Esophagus mucosa (tissue), 1 donor: ENCODE measurements at places on chromosomes 2 and 18. TPM values are rescaled to one million over a fixed set of nuclear protein-coding genes. Genes with fewer than 3 reads are reported as not detected.

FAM228A gene
- not detected for total RNA-seq

ANO7 gene
- 0.12 TPM for total RNA-seq

GALNT5 gene
- 3.8 TPM for total RNA-seq

ALPP gene
- total RNA-seq: not detected

HOXD9 gene
- 1.1 TPM for total RNA-seq

HOXD13 gene
- not detected for total RNA-seq

ACADL gene
- 0.32 TPM for total RNA-seq

TNFAIP6 gene
- total RNA-seq: 0.20 TPM

CAPN14 gene
- total RNA-seq: 191 TPM

DTNA gene
- total RNA-seq: 2.3 TPM

BIN1 gene
- total RNA-seq: 4.5 TPM

INO80B gene
- total RNA-seq: 22.6 TPM

CDH7 gene
- not detected for total RNA-seq

CDK15 gene
- total RNA-seq: 0.12 TPM

GCA gene
- 7.1 TPM for total RNA-seq

LHCGR gene
- not detected for total RNA-seq

RNF181 gene
- total RNA-seq: 95.2 TPM

C18orf54 gene
- 2.7 TPM for total RNA-seq

SLC8A1 gene
- 1.3 TPM for total RNA-seq

CNGA3 gene
- not detected for total RNA-seq

SERPINB7 gene
- 1.4 TPM for total RNA-seq

FMNL2 gene
- total RNA-seq: 12.4 TPM

FAM110C gene
- 44.3 TPM for total RNA-seq

SPC25 gene
- total RNA-seq: 6.0 TPM

PKDCC gene
- total RNA-seq: 1.8 TPM

ALPI gene
- total RNA-seq: not detected

CYS1 gene
- 0.52 TPM for total RNA-seq

RAB31 gene
- total RNA-seq: 50.0 TPM

GREB1L gene
- not detected for total RNA-seq

MARCO gene
- 0.80 TPM for total RNA-seq

PLGLB2 gene
- total RNA-seq: 0.20 TPM

COL3A1 gene
- 43.8 TPM for total RNA-seq

SMPD4 gene
- 29.6 TPM for total RNA-seq

DAW1 gene
- total RNA-seq: not detected

IL18R1 gene
- 1.1 TPM for total RNA-seq

NDC80 gene
- total RNA-seq: 9.7 TPM

CCDC74B gene
- total RNA-seq: 0.40 TPM

ANKRD44 gene
- total RNA-seq: 6.8 TPM

SLC11A1 gene
- 3.5 TPM for total RNA-seq

ANKRD62 gene
- total RNA-seq: 0.48 TPM

ASAP2 gene
- 6.4 TPM for total RNA-seq

SRD5A2 gene
- not detected for total RNA-seq

NBEAL1 gene
- 16.4 TPM for total RNA-seq
